Astrocyte (in vitro differentiated cells and primary cell): ENCODE measurements at places on chromosomes 7 and 10. TPM values are rescaled to one million over a fixed set of nuclear protein-coding genes. Genes with fewer than 3 reads are reported as not detected.

GRCh38 chr10:13567030-13567429 is 19.7 kb upstream of the PRPF18 start:
- no peak for DNase-seq
- H3K4me1 ChIP-seq, result no peaks in the 10 kb centered on the region
- no peak overlapping the region for H3K27ac ChIP-seq
- no peak overlapping the region for H3K4me3 ChIP-seq
- no peaks in the 10 kb centered on the region for H3K36me3 ChIP-seq

DNA sequence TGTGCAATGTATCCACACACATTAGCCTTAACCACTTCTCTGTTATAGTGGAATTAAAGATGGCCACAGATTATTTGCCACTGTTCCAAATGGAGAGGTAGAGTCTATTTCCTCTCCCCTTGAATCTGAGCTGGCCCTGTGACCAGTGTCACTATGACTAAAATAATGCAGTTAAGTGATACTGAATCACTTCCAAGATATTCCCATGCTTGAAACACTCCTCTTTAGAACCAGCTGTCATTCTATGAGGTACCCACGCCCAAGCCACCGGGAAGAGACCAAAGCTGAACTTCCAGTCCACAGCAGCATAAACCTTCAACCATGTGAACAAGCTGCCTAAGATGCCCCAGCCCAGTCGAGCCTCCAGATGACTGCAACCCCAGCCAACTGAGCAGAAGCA is 2.1 kb upstream of the DHX32 start:
- peaks cover 13% of the 10 kb centered on the region for H3K4me1 ChIP-seq
- H3K27me3 ChIP-seq, result no peaks in the 10 kb centered on the region
- no peak for DNase-seq

DNA sequence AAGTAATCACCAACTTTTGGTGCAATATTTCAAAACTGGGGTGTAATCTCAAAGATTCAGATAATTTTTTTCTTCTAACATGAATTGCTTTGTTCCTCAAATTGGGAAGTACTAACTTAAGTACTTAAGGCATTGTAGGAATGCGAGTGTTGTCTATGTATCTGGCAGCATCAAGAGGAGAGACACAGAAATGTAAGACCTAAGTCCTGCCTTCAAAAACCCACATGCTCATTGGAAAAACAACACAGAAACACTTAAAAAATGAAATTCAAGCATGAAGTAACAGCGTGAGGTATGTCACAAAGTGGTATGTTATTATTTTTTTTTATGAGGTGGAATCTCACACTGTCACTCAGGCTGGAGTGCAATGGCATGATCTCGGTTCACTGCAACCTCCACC is 288.5 kb downstream of the ZEB1 start:
- no peaks in the 10 kb centered on the region for H3K27me3 ChIP-seq
- no peak overlapping the region for H3K27ac ChIP-seq
- H3K4me1 ChIP-seq, result peaks cover 6% of the 10 kb centered on the region
- no peak for DNase-seq

- no peak overlapping the region for H3K4me3 ChIP-seq
- peaks cover 7% of the 10 kb centered on the region for H3K4me1 ChIP-seq
- no peak overlapping the region for H3K27ac ChIP-seq
Measured at GRCh38 chr7:51139796-51140195, 176.8 kb downstream of the COBL start.

GRCh38 chr10:130396044-130396443 is 259.9 kb downstream of the GLRX3 start:
- H3K27me3 ChIP-seq, result no peaks in the 10 kb centered on the region
- H3K4me3 ChIP-seq, result no peak overlapping the region
- no peak for DNase-seq
- H3K36me3 ChIP-seq, result no peaks in the 10 kb centered on the region
- H3K4me1 ChIP-seq, result no peaks in the 10 kb centered on the region

The CRHR2 gene
- not detected in 2 replicates for total RNA-seq
